Airway epithelial cell (primary cell): ENCODE measurements at places on chromosomes 2 and 18. TPM values are rescaled to one million over a fixed set of nuclear protein-coding genes. Genes with fewer than 3 reads are reported as not detected.

IL1RN gene
- 163 and 193 TPM in 2 replicates for total RNA-seq

DNAH6 gene
- total RNA-seq: 0.05 and 0.63 TPM in 2 replicates

RAB17 gene
- total RNA-seq: 0.85 and 4.7 TPM in 2 replicates

SPATA3 gene
- not detected in 2 replicates for total RNA-seq

IL1R2 gene
- 0.35 TPM in 1 of 2 replicates, not detected in the other for total RNA-seq

CKAP2L gene
- 10.9 and 15.3 TPM in 2 replicates for total RNA-seq

PTH2R gene
- total RNA-seq: not detected in 2 replicates

LBX2 gene
- total RNA-seq: 0.56 TPM in 2 replicates

GALNT14 gene
- 22.8 and 28.1 TPM in 2 replicates for total RNA-seq

RGPD4 gene
- not detected in 2 replicates for total RNA-seq

SLC11A1 gene
- total RNA-seq: 0.14 TPM in 1 of 2 replicates, not detected in the other
